ENCODE measurements at places on chromosomes 11 and 22.

GRCh38 chr11:13769188-13769587, 100.7 kb downstream of the FAR1 start:
- no peak for DNase-seq

DNA sequence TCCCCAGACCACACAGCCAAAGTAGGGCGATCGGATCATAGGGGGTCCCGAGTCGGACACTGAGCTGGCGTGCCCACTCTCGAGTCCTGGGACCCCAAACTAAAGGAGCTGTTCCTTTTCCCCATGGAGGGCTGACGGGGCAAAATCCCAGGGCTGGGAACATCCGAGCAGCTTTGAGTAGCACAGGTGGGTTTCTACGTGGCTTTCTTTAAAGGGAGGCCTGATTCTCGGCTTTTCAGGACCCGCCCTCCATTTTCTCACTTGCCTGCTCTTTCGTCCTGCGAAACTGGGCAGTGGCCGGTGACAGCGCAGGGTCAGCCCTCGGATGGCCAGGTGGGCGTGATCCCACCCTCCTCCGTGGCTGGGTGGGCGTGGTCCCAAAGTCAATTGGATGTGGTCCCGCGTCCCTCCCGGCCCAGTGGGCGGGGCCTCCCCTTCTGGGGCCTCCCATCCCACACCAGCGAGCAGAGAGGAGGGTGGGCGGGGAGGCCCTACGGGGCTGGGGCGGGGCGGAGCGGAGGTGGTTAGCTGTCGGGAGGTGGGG, 17.5 kb upstream of the TXNRD2 start:
- no peak for DNase-seq

- DNase-seq: no peak
Observed at GRCh38 chr11:125369808-125370207, 126.3 kb downstream of the FEZ1 start.

DNA sequence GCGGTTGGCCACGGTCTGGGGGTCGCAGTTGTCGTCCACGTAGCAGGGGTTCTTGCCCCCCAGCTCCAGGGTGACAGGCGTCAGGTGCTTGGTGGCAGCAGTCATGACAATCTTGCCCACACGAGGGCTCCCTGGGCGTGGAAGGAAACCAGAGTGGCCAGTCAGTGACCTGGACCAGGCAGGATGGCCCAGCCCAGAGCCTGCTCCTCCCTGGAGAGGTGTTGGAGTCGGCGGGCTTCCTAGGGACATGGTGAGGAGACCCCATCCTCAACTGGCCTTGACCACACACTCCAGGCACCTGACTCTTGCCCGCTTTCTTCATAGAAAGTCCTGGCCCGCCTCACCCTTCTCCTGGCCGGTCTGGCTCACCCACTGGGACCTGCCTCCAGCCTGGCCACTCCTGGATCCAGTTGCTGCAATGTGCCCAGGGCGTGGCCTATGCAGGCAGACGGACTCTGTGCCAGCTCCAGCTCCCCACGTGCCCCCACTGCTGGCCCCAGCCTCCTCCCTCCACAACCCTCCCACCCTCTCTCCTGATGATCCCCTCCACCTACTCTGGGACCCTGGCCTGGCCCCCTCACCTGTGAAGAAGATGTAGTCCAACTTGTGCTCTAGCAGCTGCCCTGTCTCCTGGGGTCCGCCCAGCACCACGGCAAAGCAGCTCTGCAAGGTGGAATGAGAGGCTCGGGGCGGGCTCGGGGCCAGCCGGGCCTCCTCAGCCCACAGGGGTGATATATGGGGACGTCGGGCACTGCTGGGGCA, 8.7 kb downstream of the ALDH3B2 start:
- peak; percentile 40 for DNase-seq

- DNase-seq: no peak
Observed at GRCh38 chr11:71301858-71302533, 49.6 kb upstream of the SHANK2 start.

GRCh38 chr22:32063701-32064100, 20.6 kb downstream of the SLC5A1 start:
- DNase-seq: no peak

DNA sequence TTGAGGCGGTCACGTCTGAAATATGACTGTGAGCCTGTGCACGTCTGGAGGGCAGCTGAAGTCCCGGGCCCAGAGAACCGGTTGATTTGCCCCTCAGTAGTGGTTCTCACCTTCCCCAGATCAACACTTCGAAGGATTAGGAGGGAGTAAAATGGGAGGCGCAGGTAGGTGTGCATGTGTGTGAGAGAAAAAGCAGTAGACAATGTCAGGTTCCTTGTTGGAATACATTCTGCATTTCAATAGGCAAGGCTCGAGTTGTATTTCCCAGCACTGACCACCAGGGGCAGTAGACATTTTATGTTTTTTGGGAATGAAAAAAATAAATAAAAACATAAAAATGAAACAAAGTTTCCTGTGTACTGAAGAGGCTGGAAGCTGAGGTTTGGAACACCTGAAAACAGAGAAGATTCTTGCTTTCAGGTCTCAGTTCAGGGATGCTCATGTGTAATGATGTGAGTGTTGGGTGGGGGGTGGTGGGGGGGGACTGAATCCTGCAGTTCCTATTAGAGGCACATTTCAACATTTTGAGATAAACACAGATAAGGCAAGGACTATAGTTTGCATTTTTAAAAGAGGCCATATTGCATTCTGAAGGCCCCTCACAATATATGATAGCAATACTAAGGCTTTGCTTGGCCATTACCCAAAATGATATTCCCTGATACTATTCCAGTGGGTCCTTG, 333.9 kb downstream of the CADM1 start:
- DNase-seq: peak; percentile 26
